Activated CD8-positive, alpha-beta memory T cell treated with anti-CD3 and anti-CD28 coated beads for 48 hours (primary cell): ENCODE measurements at places on chromosomes 7 and 10.

GRCh38 chr7:3436746-3437145, 135.7 kb downstream of the SDK1 start:
- DNase-seq = no peak

- no peak for DNase-seq
These were observed 17.6 kb upstream of the EXOC6 start for GRCh38 chr10:92830478-92831389.

- no peak for DNase-seq
These were observed 30.9 kb downstream of the ANKRD16 start for GRCh38 chr10:5858811-5859210.

DNA sequence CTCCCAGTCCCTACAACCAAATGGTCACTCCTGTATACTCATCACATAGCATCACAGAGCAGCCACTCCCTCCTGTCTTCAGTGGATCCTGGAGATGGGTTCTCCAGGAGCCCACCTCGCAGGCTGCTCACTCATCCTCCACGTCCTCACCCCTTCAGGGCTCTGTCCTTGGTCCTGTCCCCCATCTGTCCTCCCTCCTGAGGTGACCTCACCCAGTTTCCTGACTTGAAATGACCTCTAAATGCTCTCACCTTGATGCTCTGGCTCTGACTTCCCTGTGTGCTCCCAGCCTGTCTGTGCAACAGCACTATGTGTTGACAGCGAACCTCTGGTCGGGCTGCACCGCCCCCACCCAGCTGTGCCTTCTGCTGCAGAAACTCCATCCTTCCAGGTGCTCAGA, 2.1 kb upstream of the PPP2R2D start:
- no peak for DNase-seq

- no peak for DNase-seq
These were observed 852.4 kb downstream of the SORCS1 start for GRCh38 chr10:106312087-106312486.

- no peak for DNase-seq
These were observed 204.5 kb upstream of the CDCA7L start for GRCh38 chr7:22150221-22150620.

GRCh38 chr10:71623098-71623985, 96.2 kb downstream of the C10orf105 start:
- no peak for DNase-seq

DNA sequence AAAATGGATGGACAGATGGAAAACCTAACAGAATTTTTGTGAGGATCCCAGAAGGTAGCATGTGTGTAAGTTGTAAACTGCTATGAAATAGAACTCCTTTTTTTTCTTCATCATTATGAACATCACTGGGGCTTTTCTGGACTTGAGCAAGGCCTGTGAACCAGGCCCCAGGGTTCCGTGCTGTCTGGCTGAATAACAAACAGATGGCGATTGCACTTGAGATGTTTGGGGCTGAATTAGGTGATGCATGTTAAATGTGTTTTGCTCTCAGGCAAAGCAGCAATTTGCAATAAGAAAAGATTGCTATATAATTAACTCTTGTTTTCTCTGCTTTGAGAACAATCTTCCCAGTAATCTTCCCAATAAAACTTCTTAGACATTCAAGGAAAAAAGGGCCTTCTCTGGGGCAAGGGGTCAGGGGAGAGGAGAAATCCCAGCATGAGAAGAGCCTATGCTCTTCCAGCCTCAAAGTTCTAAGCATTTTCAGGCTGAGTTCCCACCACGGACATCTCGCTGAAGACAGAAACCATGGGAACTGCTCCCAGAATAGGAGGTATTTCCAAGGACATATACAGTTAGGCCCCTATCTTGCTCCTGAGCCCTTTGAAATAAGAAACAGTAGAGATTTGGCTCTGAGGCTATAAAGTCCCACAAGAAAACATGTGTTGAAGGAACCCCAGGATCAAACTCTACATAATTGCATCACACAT, 98.7 kb downstream of the ITIH5 start:
- DNase-seq = no peak
